ENCODE measurements at places on chromosomes 12 and 14.

GRCh38 chr12:53968214-53969127 lies 4.5 kb upstream of the HOXC11 start:
- DNase-seq = no peak

DNA sequence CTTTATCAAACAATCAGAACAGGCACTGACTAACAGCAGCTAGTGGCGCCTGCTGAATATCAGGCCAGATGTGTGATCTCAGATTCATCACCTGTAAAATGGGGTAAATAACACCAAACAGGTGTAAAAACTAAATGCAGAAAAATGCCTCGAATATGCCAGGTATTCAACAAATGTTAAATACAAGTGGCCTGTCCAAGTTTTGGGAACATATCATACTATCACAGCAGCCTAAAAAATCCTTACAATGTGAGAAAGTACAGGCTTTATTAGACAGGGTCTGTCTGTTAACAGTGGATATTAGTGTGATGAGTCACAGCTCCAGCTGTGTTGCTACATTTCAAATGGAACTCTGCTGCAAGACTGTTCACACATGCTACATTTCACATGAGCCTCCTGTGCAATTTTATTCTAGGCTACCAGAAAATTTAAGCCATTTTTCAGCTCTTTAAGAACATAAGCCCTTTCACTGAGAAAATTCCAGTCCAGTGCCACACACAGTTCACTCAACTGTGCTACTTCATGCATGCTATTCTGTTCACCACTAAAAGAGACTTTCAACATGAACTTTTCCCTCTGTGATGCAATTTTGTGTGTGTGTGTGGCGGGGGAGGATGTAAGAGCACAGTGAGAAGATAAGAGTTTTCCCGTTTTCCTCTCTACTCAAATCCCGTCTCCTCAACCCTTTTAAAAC lies 56.7 kb downstream of the MSRB3 start:
- no peak for DNase-seq

- no peak for DNase-seq
Observed at GRCh38 chr12:2643576-2644135, 151.1 kb upstream of the FKBP4 start.

DNA sequence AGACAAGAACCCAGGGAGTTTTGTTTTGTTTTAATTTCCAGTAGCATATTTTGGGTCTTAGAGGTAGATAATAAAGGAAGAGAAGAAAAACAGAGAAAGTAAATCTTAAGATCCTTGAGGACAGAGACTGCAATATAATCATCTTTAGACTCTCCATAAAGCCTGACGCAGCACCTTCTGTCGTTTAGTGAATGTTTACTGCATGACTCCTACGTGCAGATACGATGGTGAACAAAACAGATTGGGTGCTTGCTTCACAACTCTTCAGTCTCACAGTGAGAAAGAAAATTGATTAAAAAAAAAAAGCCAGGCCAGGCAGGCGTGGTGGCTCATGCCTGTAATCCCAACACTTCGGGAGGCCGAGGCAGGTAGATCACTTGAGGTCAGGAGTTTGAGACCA lies 86.9 kb downstream of the STON2 start:
- DNase-seq = no peak

DNA sequence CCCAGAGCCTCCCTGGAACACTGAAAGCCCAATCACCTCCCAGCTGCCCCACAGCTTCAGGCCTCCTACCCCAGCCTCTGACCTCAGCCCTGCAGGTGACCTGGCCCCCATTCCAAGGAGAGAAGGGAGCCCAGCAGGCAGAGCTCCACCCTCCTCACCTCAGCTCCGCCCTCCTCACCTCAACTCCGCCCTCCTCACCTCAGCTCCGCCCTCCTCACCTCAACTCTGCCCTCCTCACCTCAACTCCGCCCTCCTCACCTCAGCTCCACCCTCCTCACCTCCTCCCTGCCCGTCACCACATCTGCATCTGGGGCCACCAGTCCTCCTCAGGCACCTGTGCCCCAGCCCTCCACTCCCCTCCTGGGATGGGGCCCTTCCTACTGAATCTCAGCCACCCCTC lies 112.2 kb upstream of the SFSWAP start:
- DNase-seq = no peak

- no peak for DNase-seq
Observed at GRCh38 chr12:46452061-46452615, 79.6 kb upstream of the SLC38A2 start.

DNA sequence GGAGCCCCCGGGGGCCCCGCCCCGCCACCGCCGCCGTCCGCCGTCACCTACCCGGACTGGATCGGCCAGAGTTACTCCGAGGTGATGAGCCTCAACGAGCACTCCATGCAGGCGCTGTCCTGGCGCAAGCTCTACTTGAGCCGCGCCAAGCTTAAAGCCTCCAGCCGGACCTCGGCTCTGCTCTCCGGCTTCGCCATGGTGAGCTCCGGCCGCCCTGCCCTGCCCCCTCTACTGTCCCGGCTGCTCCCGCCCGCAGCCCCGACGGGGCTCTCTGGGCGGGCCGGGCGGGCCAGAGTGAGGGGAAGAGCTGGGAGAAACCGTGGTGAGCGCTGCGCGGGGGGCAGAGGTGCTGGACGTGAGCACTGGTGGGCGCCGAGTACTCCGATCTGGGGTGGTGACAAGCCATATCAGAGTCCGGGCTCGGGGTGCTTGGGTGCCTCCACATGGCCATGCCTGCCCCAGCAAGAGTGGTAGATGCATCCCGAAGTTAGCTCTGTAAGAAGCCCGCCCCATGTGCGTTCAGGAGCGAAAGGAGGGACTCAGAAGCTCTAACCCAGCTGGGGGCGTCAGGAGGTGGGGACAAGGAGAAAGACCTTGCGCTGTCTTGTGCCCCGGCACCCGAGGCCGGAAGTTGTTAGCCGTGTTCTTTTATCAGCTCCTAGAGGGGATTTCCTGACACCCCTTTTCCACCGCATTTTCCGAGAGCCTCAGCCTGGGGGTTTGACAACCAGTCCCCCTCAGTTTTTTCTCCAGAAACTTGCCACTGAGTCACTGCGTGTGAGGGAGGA lies 717 bp downstream of the ORAI1 start:
- DNase-seq = peak; percentile 77

- DNase-seq = no peak
Observed at GRCh38 chr14:30283822-30284446, 275.0 kb upstream of the G2E3 start.

- DNase-seq = no peak
Observed at GRCh38 chr14:102145395-102145794, 5.7 kb downstream of the WDR20 start.

DNA sequence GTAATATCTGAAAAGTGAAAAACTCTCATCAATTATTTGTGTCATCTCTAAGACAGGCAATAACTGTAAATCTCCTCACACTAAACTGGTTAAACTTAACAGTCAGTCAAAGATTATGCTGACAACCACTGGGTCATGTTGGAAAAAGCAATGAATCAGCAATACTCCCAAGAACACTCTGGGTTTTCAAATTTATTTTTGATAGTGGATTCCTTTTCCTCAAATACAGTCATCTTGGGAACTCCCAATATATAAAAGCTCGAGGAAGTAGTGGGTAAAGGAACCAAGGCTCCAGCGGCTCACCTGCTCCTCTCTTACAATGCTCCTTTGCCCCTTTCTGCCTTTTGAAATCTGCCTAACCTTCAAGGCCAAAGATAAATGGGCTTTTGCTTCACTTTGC lies 70.0 kb downstream of the ARMH4 start:
- no peak for DNase-seq

- no peak for DNase-seq
Observed at GRCh38 chr12:6358881-6359280, 16.5 kb downstream of the SCNN1A start.

DNA sequence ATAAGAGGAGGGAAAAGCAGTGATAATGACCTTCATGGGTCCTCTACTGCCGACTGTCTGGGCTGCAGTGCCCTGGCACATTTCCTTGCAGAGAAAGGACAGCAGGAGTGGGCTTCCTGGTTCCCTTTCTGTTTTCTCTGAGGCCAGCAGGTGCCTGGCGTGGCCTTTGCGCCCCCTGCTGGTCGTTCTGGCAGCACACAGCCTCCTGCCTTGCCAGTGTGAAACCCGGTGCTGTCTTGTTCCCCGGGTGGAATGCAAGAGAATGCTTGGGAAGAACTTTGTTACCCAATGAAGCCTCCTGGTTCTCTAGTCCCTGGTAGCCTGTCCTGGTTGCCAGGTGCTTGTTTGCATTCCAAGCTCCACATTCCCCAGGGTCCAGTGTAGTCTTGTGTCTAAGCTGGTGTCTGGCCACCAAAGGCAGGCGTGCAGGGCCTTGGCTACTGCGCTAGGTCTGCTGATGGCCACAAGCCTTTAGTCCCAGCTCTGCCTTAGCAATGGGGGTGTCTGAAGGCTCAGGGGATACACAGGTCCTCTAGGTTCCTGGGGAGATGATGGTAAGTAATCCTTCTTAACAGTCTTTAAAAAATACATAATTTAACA lies 1392.4 kb upstream of the TMEM132C start:
- DNase-seq = peak; percentile 48

DNA sequence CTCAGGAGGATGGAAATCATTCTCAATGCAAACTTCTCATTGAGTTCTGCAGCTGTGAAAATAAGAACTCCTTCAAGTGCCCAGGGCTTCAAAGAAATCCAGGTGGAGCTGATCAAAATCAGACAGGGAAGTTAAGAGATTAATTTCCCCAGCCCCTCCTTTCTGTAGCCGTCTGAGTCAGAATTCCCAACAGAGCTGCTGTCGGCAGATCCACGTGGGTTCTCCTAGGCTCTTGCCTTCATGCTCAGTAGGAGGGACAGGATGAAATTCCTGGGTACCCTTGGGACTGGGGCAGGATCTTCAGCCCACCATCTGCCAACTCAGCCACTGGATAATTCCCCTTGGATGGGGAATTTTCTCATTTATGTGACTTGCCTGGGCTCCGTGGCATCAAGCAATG lies 13.3 kb downstream of the TGFB3 start:
- DNase-seq = no peak

DNA sequence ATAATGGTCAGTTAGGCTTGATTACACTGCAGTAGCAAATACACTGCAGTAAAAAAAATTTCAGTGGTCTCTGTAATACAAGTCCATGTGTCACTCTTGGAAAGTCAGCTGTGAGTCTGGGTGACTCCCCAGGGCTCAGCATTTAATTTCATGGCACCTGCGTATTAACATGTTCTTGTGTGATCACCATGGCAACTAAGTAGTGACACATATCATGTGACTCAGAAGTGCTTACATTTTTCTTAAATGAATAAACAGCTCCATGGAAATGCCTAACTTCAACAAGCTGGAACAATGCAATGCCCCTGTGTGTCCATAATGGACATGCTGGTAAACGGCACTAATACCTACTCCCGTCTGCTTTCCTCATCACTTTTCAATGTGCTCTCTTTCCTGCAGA lies 88.5 kb upstream of the ANO4 start:
- DNase-seq = no peak

DNA sequence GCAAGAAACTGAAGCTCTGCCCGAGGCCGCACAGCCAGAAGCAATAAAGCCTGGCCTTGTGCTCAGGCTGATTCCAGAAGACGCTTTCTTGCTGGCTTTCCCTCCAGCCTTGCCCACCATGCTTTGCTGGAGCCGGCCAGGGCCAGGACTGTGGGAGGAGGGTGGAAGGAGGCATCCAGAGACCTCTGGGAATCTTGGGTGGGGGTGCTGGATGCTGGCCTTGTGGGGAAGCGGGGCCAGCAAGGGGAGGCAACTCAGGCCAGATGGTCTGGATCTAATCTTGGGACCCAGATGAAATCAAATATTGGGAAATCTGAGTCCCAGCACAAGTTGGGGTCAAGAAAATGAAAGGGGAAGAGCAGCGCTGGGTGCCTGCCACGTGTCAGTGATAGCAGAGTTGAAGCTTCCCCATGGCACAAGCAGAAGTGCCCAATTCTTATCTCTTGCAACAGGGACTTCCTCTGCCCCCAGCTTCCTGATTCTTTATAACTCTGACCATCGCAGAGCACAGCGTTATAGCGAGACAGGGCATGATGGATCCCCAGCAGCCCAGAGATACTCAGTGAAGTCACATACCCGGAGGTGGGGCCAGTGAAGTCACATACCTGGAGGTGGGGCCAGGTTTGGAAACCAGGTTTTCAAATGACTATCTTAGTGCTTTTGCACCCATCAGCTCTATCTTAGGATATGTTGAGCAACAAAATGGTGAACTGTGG lies 6.4 kb upstream of the RABGGTA start:
- no peak for DNase-seq

All from stimulated activated CD8-positive, alpha-beta memory T cell treated with anti-CD3 and anti-CD28 coated beads, Interleukin-2, amount 100 ng/mL, for 48 hours (primary cell).